AG08395 (cell line): ENCODE measurements at places on chromosomes 2 and 18.

- no peak for DNase-seq
Measured at GRCh38 chr2:60353863-60354262, 199.6 kb downstream of the BCL11A start.

DNA sequence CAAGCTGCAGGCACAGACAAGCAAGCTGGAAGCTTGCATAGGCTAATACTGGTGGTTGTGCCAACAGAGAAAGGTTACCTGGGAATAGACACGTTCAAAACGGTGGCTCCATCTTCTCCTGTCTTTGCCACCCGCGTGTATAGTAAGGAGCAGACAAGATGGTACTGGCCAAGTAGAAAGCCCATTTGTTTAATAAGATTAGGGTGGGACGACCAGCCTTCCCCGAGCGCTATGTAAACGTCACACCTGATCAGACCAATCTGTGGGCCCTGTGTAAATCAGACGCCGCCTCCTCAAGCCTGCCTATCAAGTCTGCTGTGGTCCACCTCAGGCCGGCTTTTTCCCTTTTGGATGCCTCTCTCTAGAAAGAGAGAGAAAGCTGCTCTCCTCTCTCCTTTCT, 189.2 kb downstream of the LAMA1 start:
- no peak for DNase-seq

DNA sequence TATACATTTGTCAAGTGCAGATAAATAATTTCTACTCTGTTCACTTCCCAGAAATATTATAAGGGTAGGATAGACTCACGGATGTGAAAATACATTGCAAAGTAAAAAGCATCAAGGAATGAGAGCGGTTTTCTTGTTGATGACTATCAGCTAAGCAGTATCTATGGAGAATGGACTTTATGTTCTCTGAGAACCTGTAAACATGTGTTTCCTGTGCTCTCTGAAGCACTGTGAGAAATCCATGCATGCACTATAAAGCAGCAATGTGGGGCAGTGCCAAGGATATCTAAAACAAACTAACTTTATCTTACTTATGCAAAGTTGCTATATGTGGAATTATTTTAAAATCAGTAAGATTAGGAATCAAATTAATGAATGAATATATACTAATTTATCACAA, 4.4 kb upstream of the SIGLEC15 start:
- no peak for DNase-seq

GRCh38 chr2:132877923-132878322, 207.9 kb upstream of the LYPD1 start:
- no peak for DNase-seq

DNA sequence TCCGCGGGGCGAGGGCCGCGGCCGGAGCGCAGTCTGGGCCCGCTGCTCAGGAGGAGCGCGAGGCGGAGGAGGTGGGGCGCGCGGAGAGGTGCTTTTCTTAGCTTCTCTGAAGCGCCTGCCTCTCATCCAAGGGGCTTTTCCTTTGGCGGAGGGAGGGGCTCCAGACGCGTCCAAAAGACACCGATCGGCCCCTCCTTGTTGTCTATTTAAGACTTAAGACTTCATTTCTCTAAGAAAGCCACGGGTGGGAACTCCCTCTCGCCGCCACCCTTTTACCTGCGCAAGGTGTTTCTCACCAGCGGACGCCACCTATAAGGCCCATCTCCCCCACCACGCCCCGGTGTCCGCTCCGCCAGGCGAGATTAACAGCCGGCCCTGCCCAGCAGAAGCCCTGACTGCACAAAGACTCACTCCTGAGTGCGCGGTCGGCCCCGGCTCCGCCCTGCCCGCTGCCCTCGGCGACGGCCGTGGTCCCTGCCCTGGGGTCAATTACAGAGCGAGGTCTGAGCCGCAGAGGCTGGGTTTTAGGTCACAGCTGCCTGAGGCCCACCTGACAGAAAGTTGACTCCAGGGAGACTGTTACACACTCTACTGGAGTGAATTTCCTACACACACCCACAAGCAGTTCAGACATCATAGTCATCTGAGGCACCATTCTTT, at the start of gene DSC2:
DSC2 (minus strand) TSS at position 397 of the 660 bp plus-strand sequence. CDS start 450 bp downstream, outside the sequence.
- no peak for DNase-seq

DNA sequence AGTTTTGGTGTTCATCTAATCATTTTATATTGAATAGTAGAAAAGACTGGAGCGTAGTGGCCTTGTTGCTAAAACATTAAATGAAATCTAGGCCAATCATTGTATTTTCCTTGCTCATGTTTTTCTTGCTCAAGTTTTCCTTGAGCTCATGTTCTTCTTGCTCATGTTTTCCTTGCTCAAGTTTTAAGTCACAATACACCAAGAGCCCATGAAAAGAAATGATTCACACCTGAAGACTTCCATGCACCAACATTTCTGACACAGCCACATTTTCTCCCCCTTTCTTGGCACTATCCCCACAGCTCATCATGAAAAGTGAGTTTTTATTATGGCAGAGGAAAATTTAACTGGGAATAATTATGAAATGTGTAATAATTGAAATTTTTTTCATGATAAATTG, 92.0 kb downstream of the LRP1B start:
- no peak for DNase-seq
